ENCODE measurements at places on chromosomes 12 and 14. TPM values are rescaled to one million over a fixed set of nuclear protein-coding genes. Genes with fewer than 3 reads are reported as not detected.

- no peak for DNase-seq
Observed at GRCh38 chr12:122111089-122111641, 32.6 kb downstream of the MLXIP start.

Gene ZNF705A
- not detected for total RNA-seq

DNA sequence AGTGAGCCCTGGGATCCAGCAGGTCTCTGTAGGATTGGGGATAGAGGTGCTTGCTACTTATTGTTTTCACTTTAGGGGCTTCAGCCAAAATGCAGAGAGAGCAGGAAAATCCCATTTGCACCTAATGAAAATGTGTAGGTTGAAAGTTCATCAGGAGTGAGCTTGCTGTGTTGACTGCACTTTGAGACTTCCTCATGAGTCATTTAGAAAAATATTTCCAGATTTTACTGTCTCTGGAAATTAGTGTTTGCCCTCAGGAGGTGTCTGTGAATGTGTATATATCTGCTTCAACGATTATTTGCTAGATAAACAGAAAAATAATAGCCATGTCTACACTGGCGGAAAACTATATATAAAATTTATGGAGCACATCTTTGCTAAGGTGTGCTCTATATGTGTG is 159.3 kb downstream of the CAND1 start:
- DNase-seq: no peak

- peak; percentile 7 for DNase-seq
Observed at GRCh38 chr14:44962334-44963043, 499 bp downstream of the TOGARAM1 start.

DNA sequence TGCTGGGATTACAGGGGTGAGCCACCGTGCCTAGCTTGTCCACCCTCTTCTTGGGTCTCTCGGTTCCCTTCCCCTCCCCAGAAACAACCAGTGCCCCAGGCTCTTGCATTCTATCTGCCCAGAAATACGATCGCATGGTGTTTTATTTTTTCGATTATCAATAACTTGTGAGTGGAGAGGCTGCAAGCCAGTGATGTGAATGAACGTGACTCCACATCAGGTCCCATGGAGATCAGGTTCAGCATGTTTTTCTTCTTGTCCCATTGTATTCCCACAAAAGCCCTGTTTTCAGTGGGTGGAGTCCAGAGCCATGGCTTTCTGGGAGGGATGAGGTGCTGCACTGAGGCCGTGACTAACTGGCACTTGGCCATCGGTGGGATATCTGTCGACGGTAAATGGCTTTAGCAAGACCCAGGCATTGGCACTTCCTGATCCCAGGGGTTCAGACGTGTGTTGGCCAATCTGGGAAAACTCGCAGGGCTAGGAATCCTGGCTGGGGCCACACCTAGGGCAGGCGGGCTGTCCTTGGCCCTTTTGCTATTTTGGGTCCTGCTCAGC is 12.7 kb upstream of the HNF1A start:
- DNase-seq: no peak

DNA sequence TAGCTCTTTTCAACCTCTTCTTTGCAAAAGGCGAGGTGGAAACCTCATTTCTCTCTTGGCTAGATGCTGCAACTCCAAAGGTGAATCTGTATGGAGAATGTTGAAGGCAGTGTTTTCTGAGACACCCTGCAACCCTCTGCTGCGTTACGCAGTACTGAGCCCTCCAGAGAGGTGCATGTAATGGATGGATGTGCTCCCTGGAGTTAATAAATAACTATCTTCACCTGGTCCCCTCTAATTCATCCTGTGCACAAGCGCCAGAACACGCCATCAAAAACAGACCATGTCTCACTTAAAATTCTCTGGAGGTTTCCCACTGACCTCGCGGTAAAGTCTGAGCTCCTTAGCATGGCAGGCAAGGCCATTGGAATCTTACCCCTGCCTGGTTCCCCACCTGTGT is 234.4 kb upstream of the PWP1 start:
- no peak for DNase-seq

- no peak for DNase-seq
Observed at GRCh38 chr14:28243600-28243999, 523.0 kb upstream of the FOXG1 start.

DNA sequence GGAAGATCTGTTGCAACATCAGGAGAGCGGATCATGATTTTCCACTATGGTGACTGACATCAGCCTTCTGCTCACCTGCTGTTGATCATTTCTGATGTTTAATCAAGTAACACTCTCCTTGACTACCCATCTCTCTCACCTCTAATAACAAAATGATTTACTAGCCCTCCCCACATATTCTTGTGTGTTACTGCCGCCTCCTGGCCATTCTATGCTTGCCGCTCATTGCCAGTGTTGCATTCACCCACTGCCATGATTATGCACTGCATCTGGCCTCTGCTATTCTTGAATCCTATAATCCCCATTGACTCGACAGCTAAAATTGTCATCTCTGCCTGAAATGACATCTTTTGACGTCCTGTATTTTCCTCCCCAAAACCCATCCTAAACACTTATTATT is 113.8 kb downstream of the RERGL start:
- DNase-seq: no peak

DNA sequence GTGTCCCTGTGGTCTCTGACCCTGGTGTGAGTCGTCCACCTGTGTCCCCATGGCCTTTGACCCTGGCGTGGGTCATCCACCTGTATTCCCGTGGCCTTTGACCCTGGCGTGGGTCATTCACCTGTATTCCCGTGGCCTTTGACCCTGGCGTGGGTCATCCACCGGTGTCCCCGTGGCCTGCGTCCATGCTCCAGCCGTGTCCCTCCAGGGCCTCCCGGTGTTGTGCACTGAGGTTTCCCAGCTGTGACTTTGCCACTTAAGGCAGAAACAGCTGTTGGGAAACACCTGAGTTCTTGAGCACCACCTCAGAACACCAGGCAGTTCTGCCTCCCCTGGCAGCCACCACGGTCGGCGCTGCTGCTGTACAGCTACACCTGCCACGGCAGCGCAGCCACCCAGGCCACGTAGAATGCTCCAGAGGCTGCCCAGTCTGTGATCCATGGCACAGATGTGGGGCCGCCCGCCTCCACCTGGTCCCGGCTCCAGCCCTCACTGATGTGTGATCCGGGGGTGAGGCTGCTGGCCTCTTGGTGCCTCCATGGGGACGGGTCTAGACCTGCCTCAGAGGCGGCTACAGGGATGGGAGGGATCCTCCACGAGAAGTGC is 69.1 kb upstream of the GALNT9 start:
- no peak for DNase-seq

Gene PCNX1
- total RNA-seq: 52.3 TPM

GRCh38 chr14:23356662-23357061 is 4.0 kb upstream of the SLC22A17 start:
- DNase-seq: no peak

- DNase-seq: no peak
Observed at GRCh38 chr12:132347176-132347855, 17.9 kb upstream of the GALNT9 start.

DNA sequence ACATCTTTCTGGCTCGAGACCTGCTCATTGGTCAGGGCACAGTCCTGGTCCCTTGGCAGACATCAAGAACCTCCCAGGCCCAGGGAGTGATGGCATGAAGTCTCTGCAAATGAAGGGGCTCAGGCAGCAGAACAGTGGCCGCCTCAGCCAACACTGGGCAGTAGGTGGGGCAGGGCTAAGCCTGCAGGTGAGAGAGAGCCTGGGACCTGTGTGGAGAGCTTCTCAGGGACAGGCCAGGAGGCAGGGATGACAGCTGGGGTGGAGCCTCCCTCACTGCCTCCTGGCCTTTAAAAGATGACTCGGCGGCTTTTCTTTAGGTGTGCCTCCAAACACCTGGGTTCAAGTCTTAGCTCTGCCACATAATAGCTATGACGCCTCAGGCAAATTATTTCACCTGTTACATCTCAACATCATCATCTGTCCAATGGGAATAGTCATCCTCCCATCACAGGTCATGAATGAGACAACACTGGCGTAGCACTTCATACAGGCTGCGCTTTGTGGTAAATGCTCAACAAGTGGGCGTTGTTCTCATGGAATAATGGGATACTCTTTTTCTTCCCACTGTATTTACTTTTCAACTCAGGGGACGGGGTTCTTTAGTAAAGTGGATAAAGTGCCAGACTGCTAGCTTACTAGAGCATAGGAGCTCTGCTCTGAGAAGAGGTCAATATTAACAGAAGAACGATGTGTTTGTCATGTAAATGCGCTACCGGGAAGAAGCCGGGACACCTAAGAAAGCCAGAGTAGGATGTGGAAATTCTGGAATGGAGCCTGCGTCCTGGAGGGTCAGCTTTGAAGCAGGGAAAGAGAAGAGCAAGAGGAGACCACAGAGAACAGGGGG is 277.4 kb downstream of the FOXN3 start:
- no peak for DNase-seq

DNA sequence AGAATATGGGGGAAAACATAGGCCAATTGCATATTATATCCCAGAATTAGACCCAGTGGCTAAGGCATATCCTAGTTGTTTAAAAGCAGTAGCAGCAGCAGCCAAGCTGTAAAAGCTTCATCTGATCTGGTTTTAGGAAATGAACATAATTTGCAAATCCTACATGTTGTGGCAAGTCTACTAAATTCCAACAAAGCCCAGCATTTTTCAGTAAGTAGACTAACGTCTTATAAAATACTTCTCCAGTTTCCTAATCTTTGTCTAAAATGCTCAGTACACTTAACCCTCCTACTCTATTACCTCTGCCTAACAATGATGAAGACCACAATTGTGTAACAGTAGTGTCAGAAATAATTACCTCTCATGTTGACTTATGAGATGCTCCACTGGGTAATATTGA is 70.9 kb upstream of the RERGL start:
- DNase-seq: no peak

Gene SSPN
- total RNA-seq: 50.9 TPM

GRCh38 chr14:92719890-92720323 is 28.5 kb downstream of the LGMN start:
- no peak for DNase-seq

Gene PLEKHG7
- not detected for total RNA-seq

DNA sequence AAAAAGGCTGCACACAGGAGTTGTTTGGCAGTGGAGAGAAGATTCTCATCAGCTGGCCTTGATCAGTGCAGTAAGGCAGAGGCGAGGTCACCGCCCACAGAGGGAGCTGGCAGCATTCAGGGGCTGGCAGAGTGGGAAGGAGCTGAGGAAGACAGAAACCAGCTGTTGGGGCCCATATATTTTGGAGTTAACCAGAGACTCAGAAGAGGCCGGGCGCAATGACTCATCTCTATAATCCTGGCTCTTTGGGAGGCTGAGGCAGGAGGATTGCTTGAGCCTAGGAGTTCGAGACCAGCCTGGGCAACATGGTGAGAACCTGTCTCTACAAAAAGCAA is 17.7 kb downstream of the SMCO2 start:
- DNase-seq: no peak

- DNase-seq: no peak
Observed at GRCh38 chr14:83372271-83372670, 1838.6 kb upstream of the SEL1L start.

GRCh38 chr12:25328072-25328712 is 77.5 kb upstream of the KRAS start:
- DNase-seq: no peak

DNA sequence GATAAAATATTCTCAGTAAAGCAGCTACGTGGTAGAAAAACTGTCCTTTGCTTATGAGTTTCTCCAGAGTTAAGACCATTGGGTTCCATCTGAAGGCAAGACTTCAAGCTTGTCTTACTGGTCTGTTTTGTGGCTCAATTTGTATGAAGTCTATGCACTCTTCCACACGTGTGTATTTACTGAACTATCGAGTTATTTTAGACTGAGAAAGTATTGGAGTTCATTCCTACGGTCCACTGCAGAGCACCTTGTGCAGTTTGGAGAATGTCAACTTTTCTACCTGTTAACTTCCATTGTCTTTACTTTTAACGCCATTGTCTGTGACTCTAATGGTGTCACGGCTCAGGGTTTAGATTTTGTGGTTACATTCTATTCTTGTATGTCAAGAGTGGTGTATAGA is 3.7 kb downstream of the HIF1A start:
- no peak for DNase-seq

Gene ACRBP
- total RNA-seq: 5.1 TPM

GRCh38 chr12:119178544-119179334 is at the start of gene HSPB8:
HSPB8 (plus strand) TSS chr12:119178931; CDS start chr12:119179313, 382 bp downstream.
- peak; percentile 89 for DNase-seq

Gene GALNT8
- total RNA-seq: 1.9 TPM

DNA sequence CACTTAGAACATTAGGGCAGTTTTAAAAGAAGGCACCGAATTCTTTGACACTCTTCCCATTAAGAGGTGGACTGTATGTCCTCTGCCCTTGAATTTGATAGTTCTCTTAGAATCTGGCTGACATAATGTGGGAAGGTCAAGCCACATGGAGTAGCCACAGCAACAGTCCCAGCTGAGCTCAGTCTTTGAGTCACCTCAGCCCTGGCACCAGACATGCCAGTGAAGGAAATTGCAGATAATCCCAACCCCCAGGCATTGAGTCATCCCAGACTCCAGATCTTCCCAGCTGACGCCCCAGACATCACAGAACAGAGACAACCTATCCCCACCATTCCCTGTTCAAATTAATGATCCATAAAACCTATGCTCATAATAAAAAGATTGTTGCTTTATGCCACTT is 83.4 kb downstream of the GTF2A1 start:
- no peak for DNase-seq

DNA sequence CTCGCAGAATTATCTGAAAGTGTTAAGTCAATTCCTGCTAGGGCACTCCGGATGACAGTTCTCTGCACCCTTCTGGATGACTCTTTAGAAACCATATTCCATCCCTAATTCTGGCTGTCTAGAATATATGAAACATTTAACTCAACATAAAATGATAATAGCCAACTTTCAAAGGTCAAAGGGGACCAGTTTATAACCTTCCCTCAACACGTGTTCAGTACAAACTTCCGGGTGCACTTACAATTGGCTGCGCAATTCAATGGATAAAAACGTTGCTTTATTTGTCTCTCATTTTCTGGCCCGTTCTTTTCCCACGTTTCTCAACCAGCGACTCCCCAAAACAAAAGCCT is 1.3 kb downstream of the SBNO1 start:
- DNase-seq: no peak

DNA sequence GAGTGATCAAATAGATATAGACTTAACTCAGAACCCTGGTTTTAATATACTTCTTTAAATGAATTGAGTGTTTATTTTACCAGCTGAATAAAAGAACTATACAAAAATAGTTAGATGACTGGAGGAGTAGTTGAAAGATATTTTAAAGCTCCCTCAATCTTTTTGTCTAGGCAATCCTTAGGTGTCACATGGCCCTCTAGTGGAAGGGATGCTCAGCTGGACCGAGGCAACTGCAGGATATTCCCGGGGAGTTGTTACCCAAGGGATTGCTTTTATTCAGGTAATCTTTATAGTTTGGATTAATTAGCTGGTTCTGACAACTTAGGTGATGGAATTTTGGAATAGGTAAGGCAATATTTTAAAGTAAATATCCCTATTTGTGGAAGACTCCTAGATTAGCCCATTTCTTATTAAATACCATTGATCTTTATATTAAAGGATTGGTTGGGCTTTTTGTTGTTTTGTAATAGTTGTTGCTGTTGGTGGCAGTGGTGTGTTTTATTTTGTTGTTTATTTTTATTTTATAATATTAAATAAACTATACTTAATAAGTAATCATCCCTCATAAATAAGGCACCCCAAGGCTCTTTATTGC is 57.1 kb downstream of the ZDHHC17 start:
- no peak for DNase-seq

Gene CYP27B1
- total RNA-seq: 2.2 TPM

Measured in thoracic aorta (tissue), 2 donors.